ENCODE measurements at places on chromosomes 1 and 21. TPM values are rescaled to one million over a fixed set of nuclear protein-coding genes. Genes with fewer than 3 reads are reported as not detected.

The AIM2 gene
- not detected for total RNA-seq

The KIRREL1 gene
- total RNA-seq: 26.4 TPM

The DCST1 gene
- total RNA-seq: not detected

The GJB4 gene
- total RNA-seq: 0.11 TPM

The ANKRD35 gene
- total RNA-seq: not detected

The NMNAT1 gene
- 2.4 TPM for total RNA-seq

The ITLN1 gene
- total RNA-seq: not detected

The KLHL12 gene
- total RNA-seq: 16.9 TPM

The CYP4A22 gene
- not detected for total RNA-seq
